ENCODE measurements at places on chromosomes 2 and 18. TPM values are rescaled to one million over a fixed set of nuclear protein-coding genes. Genes with fewer than 3 reads are reported as not detected.

- no peak for DNase-seq
- no peak overlapping the region for H3K27ac ChIP-seq
- no peaks in the 10 kb centered on the region for H3K27me3 ChIP-seq
- H3K36me3 ChIP-seq, result no peaks in the 10 kb centered on the region
Observed at GRCh38 chr2:43269706-43270105, 43.3 kb upstream of the ZFP36L2 start.

DNA sequence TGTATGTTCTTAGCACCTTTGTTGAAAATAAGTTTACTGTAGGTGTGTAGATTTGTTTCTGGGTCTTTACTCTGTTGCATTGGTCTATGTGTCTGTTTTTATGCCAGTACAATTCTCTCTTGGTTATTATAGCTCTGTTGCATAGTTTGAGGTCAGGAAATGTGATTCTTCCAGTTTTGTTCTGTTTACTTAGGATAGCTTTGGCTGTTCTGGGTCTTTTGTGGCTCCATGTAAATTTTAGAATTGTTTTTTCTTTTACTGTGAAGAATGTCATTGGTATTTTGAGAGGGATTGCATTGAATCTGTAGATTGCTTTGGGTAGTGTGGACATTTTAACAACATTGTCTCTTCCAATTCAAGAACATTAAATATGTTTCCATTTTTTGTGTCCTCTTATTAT, 69.1 kb downstream of the ANKRD62 start:
- H3K27me3 ChIP-seq, result no peaks in the 10 kb centered on the region
- no peak overlapping the region for H3K4me3 ChIP-seq
- DNase-seq, result no peak
- no peaks in the 10 kb centered on the region for H3K36me3 ChIP-seq
- no peaks in the 10 kb centered on the region for H3K4me1 ChIP-seq
- H3K27ac ChIP-seq, result no peak overlapping the region

DNA sequence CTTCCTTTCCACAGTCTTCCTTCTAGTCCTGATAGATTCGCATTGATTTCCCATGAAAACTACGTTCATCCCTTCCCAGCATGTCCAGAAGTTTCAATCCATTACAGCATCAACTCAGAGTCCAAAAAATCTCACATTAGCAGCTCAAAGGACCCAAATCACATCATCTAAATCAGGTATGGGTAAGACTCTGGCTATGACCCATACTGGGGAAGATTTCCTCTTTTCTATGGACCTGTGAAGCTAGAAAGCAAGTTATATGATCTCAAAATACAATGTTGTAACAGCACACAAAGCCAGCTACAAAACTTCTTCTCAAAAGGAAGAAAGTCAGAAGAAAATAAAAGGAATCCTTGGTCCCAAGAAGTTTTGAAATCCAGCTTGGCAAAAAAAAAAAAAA, 5.7 kb upstream of the DCC start:
- H3K4me1 ChIP-seq, result no peaks in the 10 kb centered on the region
- no peak overlapping the region for H3K27ac ChIP-seq
- no peaks in the 10 kb centered on the region for H3K27me3 ChIP-seq
- DNase-seq, result no peak
- no peaks in the 10 kb centered on the region for H3K36me3 ChIP-seq

GRCh38 chr18:11089931-11090715, 59.2 kb downstream of the PIEZO2 start:
- H3K4me3 ChIP-seq, result no peak overlapping the region
- DNase-seq, result no peak
- no peaks in the 10 kb centered on the region for H3K36me3 ChIP-seq
- H3K4me1 ChIP-seq, result no peaks in the 10 kb centered on the region

The TCF23 gene
- not detected for total RNA-seq

The GNAL gene
- total RNA-seq, result 0.67 TPM

The CTDSP1 gene
- total RNA-seq, result 148 TPM

The CCDC74A gene
- 0.38 TPM for total RNA-seq
